Fibroblast of lung (primary cell): ENCODE measurements at places on chromosomes 3 and 15.

- no peak overlapping the region for H3K27ac ChIP-seq
- peaks cover 13% of the 10 kb centered on the region for H3K4me1 ChIP-seq
- peak; percentile 89 for DNase-seq
- no peaks in the 10 kb centered on the region for H3K36me3 ChIP-seq
Measured at GRCh38 chr15:52256366-52256765, 39.2 kb downstream of the MYO5C start.

DNA sequence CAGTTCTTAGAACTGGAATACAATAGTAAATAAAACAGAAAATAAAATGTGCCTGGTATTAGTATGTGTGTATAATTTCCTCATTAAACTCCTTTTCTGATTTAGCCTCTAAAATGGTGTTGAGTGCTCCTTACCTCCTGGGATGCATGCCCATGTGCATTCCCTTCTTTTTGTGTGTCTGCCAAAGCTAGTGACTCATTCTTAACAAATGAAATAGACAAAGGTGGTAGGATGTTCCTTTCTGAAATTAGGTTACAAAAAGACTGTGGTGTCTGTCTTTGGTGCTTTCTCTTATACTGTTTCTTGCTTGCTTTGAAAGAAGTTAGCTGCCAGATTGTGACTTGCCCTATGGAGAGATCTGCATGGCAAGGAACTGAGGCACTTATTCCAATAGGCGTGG, 623.7 kb downstream of the GRM7 start:
- no peaks in the 10 kb centered on the region for H3K4me1 ChIP-seq
- H3K27ac ChIP-seq, result no peak overlapping the region
- H3K36me3 ChIP-seq, result no peaks in the 10 kb centered on the region
- peak; percentile 82 for DNase-seq
- H3K27me3 ChIP-seq, result no peaks in the 10 kb centered on the region
- H3K4me3 ChIP-seq, result no peak overlapping the region

DNA sequence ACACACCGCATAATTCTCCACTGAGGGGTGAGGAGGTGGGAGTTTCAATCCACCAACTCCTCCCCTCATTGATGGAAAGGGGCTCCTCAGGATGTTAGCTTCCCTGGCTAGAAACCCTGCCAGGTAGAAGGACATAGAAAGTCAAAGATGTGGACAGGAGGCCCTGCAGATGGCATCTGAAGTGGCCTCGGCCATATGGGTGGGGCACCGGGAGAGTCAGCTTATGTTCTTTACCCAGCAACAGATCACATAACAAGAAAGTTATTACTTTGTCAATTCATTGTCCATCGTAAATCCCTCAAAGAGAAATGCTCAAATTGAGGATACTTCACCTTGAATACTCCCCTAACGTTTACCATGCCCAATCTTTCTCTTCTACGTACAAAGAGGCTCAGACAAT, 97.3 kb upstream of the ARHGEF3 start:
- H3K36me3 ChIP-seq, result no peaks in the 10 kb centered on the region
- H3K4me1 ChIP-seq, result no peaks in the 10 kb centered on the region
- H3K4me3 ChIP-seq, result no peak overlapping the region
- no peak overlapping the region for H3K27ac ChIP-seq
- no peak for DNase-seq

GRCh38 chr3:40398346-40398745, 11.4 kb downstream of the ENTPD3 start:
- no peak overlapping the region for H3K27ac ChIP-seq
- no peaks in the 10 kb centered on the region for H3K36me3 ChIP-seq
- DNase-seq, result no peak

DNA sequence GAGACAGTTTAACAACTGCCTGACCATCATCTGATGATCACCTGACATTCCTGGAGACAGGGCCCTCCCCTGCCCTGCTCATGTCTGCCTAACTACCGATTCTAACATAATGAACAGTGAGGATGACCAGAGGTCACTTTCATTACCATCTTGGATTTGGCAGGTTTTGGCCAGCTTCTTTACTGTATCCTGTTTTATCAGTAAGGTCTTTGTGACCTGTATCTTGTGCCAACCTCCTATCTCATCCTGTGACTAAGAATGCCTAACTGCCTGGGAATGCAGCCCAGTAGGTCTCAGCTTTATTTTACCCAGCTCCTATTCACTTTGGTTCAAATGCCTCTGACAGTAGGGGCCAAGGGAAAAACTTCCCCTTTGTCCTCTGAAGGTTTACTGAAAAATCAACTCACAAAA, 40.2 kb downstream of the METTL6 start:
- H3K27ac ChIP-seq, result no peak overlapping the region
- no peaks in the 10 kb centered on the region for H3K4me1 ChIP-seq

DNA sequence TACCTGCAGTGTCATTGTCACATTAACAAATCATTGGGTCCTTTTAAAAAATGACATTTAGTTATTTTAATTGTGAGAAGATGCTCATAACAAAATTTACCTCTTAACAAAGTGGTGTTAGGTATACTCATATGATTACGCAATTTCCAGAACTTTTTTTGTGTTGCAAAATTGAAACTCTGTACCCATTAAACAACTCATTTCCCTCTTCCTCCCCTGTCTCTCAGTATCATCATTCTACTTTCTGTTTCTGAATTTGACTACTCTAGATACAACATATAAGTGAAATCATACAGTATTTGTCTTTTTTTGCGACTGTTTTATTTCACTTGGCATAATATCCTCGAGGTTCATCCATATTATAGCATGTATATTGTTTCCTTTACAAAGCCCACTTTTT, 58.7 kb upstream of the CHST2 start:
- no peak for DNase-seq
- H3K4me3 ChIP-seq, result no peak overlapping the region
- H3K27me3 ChIP-seq, result no peaks in the 10 kb centered on the region

GRCh38 chr3:54663501-54664011, 264.3 kb downstream of the LRTM1 start:
- no peak overlapping the region for H3K27ac ChIP-seq
- H3K4me3 ChIP-seq, result no peak overlapping the region
- no peaks in the 10 kb centered on the region for H3K27me3 ChIP-seq
- DNase-seq, result no peak
- H3K36me3 ChIP-seq, result no peaks in the 10 kb centered on the region

DNA sequence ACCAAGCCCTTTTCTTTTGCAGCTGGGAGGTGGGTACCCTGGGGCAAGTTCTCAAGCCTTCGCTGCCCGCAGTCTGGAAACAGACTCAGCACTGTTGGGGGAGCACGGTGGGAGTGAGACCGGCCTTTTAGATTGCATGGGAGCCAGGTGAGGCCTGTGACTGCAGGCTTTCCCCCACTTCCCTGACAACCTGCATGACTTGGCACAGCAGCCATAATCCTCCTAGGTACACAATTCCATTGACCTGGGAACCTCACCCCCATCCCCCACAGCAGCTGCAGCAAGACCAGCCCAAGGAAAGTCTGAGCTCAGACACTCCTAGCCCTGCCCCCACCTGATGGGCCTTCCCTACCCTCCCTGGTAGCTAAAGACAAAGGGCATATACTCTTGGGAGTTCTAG, 52.2 kb upstream of the CCDC80 start:
- no peaks in the 10 kb centered on the region for H3K36me3 ChIP-seq
- H3K27ac ChIP-seq, result no peak overlapping the region
- H3K4me3 ChIP-seq, result no peak overlapping the region
- H3K27me3 ChIP-seq, result no peaks in the 10 kb centered on the region
- DNase-seq, result no peak

DNA sequence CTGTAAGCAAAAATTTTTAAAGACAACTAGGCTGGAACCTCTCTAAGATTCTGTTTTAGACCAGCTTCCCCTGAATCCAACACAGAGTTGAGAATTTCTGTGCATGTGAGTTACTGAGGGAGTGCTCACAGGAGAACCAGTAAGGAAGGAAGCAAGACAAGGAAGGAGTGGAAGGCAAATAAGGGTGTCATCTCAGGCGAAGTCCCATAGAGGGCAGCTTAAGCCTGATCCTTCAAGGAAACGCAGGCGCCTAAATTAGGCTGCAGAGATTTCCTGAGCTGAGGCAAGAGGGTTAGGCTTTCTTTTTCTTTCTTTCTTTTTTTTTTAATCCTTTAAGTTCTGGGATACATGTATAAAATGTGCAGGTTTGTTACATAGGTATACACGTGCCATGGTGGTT, 36.2 kb upstream of the COL6A6 start:
- H3K4me3 ChIP-seq, result no peak overlapping the region
- H3K4me1 ChIP-seq, result no peaks in the 10 kb centered on the region
- peak; percentile 49 for DNase-seq
- no peaks in the 10 kb centered on the region for H3K36me3 ChIP-seq

DNA sequence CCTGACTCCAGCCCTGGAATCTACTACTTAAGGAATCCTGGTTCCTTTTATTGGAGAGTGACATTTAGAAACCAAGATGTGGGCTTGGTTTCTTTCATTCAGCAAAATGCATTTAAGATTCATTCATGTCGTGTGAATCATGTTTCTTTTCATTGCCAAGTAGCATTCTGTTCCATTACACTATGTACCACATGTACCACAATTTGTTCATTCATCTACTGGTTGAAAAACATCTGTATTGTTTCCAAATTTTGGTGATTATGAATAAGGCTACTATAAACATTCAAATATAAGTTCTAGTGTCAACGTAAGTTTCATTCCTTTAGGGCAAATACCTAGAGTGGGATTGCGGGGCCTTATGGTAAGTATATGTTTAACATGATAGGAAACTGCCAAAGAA, 264.2 kb downstream of the VPS13C start:
- no peaks in the 10 kb centered on the region for H3K27me3 ChIP-seq
- H3K4me3 ChIP-seq, result no peak overlapping the region
- peaks cover 2% of the 10 kb centered on the region for H3K4me1 ChIP-seq
- H3K27ac ChIP-seq, result no peak overlapping the region
- peak; percentile 94 for DNase-seq

- peak; percentile 10 for DNase-seq
- no peak overlapping the region for H3K4me3 ChIP-seq
- H3K36me3 ChIP-seq, result no peaks in the 10 kb centered on the region
- no peaks in the 10 kb centered on the region for H3K4me1 ChIP-seq
Measured at GRCh38 chr3:62809369-62809768, 65.8 kb downstream of the CADPS start.

DNA sequence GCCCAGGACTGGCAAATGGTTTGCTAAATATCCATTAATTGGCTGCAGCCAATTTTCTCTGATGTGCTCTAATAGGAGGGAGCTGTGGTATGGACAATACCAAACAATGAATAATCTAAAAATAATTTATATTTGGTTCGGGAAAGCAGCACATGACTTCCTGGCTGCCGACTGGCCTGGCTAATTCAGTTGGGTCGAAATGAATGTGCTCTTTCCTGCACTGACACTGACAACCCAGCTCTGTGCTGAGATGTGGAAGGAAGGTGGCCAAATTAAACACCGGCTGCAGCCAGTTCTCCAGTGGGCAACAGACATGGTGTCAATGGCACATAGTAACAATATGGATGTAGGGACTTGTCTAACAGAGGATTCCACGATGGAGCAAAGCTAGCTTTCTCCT, 21.1 kb upstream of the COLQ start:
- H3K36me3 ChIP-seq, result no peaks in the 10 kb centered on the region
- DNase-seq, result no peak
- no peak overlapping the region for H3K27ac ChIP-seq
- H3K4me3 ChIP-seq, result no peak overlapping the region

- H3K27me3 ChIP-seq, result no peaks in the 10 kb centered on the region
- peaks cover 17% of the 10 kb centered on the region for H3K4me1 ChIP-seq
- DNase-seq, result peak; percentile 60
- no peaks in the 10 kb centered on the region for H3K36me3 ChIP-seq
- no peak overlapping the region for H3K27ac ChIP-seq
Measured at GRCh38 chr3:61637088-61638051, 76.0 kb downstream of the PTPRG start.

- H3K36me3 ChIP-seq, result no peaks in the 10 kb centered on the region
- no peak overlapping the region for H3K27ac ChIP-seq
Measured at GRCh38 chr3:62793946-62794345, 81.3 kb downstream of the CADPS start.

GRCh38 chr3:160473221-160473620, 23.6 kb upstream of the TRIM59 start:
- H3K4me3 ChIP-seq, result no peak overlapping the region
- H3K27ac ChIP-seq, result peak overlapping the region; percentile 66
- peak; percentile 97 for DNase-seq
- no peaks in the 10 kb centered on the region for H3K36me3 ChIP-seq
- H3K27me3 ChIP-seq, result no peaks in the 10 kb centered on the region

DNA sequence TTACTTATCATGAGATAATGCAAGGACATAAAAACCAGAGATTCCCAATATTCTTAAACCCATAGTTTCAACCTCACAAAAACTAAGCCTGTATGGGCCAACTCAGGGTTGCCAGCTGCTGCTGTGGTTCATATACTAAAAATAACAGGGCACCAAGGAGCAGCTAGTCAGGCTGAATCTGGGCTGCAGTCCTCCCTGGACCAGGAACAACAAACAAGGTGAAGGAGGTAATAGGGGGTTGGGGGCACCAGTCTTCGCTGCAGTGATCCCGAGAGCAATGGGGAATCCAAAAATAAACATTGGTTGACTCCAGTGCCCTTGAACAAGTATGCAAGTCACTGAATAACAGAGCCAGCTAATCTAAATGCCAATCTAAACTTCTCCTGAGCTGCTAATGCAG, 108.9 kb downstream of the MECOM start:
- no peaks in the 10 kb centered on the region for H3K36me3 ChIP-seq
- no peak overlapping the region for H3K27ac ChIP-seq
- no peak for DNase-seq
- no peaks in the 10 kb centered on the region for H3K4me1 ChIP-seq

GRCh38 chr15:36004891-36005490, 459.0 kb upstream of the DPH6 start:
- no peaks in the 10 kb centered on the region for H3K4me1 ChIP-seq
- no peak for DNase-seq

- H3K27me3 ChIP-seq, result no peaks in the 10 kb centered on the region
- H3K36me3 ChIP-seq, result no peaks in the 10 kb centered on the region
- H3K4me3 ChIP-seq, result no peak overlapping the region
- H3K27ac ChIP-seq, result no peak overlapping the region
- DNase-seq, result peak; percentile 88
Measured at GRCh38 chr3:156497326-156497725, 57.6 kb downstream of the SSR3 start.

DNA sequence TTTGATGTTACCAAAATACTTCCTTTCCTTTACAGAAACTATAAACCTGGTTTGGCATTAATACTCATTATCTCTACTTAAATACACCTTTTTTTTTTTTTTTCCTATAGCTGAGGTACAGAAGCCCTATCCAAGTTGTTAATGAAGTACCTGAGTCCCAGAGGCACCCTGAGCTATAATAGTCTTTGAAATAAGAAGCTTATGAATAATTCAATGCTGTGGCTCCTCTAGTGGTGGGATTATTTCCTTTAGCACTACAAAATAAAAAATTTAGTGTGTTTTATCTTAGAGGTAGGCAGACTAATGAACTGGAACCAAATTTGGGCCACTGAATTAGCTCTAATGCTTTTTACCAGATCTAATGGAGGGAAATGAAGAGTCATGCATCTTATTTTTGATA, 611.9 kb downstream of the EDEM1 start:
- DNase-seq, result no peak
- no peak overlapping the region for H3K4me3 ChIP-seq
- no peak overlapping the region for H3K27ac ChIP-seq
- H3K36me3 ChIP-seq, result no peaks in the 10 kb centered on the region
- H3K4me1 ChIP-seq, result no peaks in the 10 kb centered on the region
- no peaks in the 10 kb centered on the region for H3K27me3 ChIP-seq

GRCh38 chr3:123586968-123587367, 2.1 kb upstream of the HACD2 start:
- no peaks in the 10 kb centered on the region for H3K27me3 ChIP-seq
- H3K4me1 ChIP-seq, result no peaks in the 10 kb centered on the region
- no peaks in the 10 kb centered on the region for H3K36me3 ChIP-seq
- H3K4me3 ChIP-seq, result peak overlapping the region; percentile 2
- H3K27ac ChIP-seq, result no peak overlapping the region
- no peak for DNase-seq
